ENCODE measurements at places on chromosomes 6 and 20.

GRCh38 chr6:56406276-56407269 lies 159.2 kb upstream of the COL21A1 start:
- DNase-seq, result no peak

- no peak for DNase-seq
These were observed 69.9 kb downstream of the TOX2 start for GRCh38 chr20:43984587-43984986.

GRCh38 chr20:38137441-38138037 lies 27.5 kb downstream of the TGM2 start:
- no peak for DNase-seq

DNA sequence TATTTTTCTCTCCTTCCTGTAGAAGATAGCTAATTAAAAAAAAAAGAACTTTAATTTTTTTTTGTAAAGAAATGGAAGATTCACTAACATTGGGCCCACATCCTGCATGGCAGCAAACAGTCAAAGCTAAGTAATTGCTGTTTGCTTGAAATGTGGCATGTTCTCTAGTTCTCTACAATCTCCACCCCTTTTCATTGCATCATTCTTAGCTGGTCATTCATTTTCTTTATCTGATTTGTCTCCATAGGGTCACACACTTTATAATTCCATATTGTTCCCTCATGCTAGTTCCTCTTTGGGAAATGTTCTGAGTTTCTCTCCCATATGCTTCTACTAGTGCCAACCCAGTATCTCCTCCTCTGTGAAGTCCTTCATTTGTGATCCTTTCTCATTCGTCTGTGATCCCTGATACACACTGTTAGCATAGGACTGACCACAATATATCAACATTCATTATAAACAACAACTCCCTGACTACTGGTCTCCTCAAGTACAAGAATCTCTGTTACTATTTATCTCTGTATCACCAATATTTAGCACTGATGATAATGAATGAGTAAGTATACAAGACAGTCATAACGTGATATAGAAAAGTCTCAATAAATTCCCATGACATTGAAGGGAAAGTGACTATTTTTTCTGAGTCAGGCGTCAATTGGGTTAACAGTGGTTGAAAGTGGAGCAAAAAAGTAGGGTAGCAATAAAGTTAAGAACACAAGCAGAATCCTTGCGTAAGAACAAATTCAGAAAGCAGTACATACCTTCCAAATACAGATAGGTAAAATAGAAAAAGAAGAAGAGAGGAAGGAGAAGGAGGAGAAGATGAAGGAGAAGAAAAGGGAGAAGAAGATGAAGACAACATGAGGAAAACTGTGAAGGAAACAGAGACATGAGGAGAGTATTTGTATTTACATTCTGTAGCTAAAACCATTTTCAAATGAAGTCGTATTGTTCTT lies 33.2 kb upstream of the MYB start:
- no peak for DNase-seq

DNA sequence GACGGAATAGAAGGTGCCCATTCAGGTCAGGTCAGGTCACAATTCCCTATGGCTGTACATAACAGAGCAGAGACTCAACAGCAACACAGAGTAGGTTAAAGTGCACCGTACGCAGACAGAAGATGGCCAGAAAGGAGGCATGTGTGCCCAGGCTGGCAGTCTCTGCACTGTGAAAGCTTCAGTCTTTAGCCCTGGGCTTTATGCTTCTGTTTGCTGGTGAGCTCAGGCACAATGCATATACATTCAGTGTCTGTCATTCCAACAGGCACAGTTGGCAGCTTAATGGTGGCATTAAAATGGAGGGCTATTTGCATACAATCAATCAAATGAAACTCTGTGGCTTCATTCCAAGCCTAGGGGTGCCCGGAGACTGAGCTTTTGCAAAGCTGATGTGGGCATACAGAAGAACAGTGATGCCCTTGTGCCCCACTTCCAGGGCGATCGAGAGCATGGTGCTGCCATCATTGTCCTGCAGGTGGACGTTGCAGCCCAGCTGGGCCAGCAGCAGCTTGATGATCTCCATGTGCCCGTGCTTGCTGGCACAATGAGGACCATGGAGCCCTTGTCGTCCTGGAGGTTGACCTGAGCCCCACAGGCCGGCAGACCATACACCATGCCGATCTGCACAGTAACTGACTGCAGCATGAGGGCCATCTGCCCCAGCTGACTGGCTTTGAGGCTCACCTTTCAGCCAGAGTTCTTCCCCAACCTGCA lies 22.4 kb downstream of the TRMT6 start:
- DNase-seq, result no peak

- DNase-seq, result no peak
These were observed 336.8 kb downstream of the RFPL4B start for GRCh38 chr6:112683926-112684325.

GRCh38 chr6:2708456-2708855 lies 42.3 kb downstream of the MYLK4 start:
- DNase-seq, result no peak

- peak; percentile 44 for DNase-seq
These were observed 7.2 kb upstream of the FAM50B start for GRCh38 chr6:3841711-3842565.

GRCh38 chr6:72704979-72705378 lies 83.1 kb downstream of the KCNQ5 start:
- no peak for DNase-seq

DNA sequence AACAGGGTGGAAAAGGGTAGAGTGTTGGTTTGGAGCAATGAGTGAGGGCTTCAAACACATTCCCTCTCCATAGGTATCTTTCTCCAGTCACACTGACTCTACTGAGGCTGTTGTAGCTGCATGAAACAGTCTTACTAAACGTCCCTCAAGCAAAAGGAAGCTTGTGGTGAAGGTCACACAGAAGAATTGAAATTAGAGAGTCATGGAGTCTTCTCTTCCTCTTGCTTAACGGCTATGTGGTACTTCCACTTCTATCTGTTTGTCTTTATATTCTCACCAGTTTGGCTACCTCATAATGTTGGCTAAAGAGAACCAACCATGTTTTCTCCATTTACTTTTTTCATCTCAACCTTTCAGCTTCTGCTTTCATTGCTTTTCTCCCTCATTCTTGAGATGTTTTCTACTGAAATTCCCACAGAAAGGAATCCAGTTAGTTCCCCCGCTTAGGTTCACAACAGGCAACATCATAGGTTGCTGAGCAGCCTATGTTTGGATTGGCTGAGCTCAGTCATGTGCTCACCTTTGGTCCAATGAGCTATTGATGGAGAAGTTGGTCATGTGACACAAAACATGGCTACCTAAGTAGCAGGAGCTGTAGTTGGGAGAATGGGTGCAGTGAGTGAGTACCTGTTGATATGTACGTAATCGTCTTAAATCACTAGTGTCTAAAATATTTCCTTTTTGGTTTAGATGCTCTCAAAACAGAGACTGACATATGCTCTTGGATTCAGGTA lies 99.8 kb downstream of the SNAP25 start:
- no peak for DNase-seq

- no peak for DNase-seq
These were observed 88.7 kb downstream of the ARHGAP18 start for GRCh38 chr6:129621252-129621651.

DNA sequence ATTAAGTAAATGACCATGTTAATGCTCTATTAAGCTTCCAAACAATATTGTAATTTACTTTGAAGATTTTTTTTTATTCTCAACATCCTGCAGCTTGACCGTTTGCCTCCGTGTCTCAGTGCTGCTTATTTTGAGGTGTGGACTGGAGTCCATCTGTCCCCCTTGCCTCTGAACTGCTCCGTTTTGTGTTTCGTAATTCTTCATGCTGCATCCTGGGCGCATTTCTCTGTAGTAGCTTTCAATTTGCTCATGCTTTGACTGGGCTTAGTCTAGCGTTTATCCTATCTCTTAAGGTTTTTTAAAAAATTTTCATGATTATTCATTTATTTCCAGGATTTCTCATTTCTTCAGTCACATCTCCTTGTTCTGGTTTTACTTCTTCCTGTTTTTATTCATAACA lies 37.8 kb downstream of the PTPN1 start:
- DNase-seq, result no peak

- DNase-seq, result peak; percentile 65
These were observed 51.7 kb downstream of the CHMP4B start for GRCh38 chr20:33862709-33863403.

- no peak for DNase-seq
These were observed 431.5 kb downstream of the HACE1 start for GRCh38 chr6:104428184-104428583.

- no peak for DNase-seq
These were observed 24.7 kb upstream of the BLCAP start for GRCh38 chr20:37552415-37552814.

DNA sequence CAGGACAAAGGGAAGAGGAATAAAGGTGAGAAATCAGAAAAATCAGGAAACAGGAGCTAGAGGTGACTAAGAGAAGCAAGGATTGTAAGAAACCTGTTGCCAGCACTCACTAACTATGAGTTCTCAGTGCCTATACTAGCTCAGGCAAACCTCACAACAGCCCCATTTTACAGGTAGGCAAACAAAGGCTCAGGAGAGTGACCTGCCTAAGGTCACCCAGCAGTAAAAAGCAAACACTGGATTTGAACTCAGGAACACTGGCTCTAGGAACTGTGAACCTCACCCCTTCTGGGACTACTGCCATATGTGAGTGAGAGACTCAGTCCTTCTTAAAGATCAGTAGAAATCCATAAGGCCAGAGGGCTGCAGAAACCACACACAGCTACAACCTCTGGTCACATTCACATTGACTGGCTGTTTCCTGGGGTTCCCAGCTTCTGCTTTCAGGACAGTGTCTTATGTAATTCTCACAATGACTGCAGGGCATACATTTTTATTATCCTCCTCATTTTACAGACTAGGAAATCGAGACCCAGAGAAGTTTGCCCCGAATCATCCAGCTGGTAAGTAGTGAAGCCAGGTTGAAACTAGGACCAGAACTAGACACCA lies 80.7 kb upstream of the MAFB start:
- DNase-seq, result no peak

DNA sequence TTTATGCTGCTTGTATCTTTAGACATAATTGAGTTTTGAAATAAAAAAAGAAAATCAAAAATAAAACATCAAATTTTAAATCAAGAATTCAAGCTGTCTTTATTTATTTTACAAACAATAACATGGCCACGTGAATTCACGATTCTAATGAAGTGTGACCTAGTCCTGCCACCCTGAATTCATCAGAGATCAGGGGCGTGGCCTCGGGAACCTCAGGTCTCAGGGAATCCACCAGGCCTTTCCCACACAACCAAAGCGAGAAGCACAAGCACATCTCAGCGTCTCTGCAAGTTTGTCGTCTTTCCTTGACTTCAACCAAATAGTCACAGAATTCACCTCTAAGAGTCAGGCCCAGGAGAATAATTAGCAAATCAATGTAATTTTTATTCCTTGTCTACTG lies 107.9 kb downstream of the DACT2 start:
- no peak for DNase-seq

- DNase-seq, result no peak
These were observed 195.7 kb downstream of the ALDH8A1 start for GRCh38 chr6:134754013-134754690.

DNA sequence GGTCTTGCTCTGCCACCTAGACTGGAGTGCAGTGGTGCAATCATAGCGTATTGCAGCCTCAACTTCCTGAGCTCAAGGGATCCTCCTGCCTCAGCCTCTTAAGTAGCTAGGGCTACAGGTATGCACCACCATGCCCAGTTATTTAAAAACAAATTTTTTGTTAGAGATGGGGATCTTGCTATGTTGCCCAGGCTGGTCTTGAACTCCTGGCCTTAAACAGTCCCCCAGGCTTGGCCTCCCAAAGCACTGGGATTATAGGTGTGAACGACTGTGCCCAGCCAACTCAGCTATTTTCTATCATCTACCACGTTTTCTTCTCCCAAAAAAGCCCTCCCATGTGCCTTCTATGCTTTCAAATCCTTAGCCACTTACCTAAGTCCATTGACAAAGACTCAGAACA lies 243.7 kb upstream of the SOX4 start:
- DNase-seq, result no peak

DNA sequence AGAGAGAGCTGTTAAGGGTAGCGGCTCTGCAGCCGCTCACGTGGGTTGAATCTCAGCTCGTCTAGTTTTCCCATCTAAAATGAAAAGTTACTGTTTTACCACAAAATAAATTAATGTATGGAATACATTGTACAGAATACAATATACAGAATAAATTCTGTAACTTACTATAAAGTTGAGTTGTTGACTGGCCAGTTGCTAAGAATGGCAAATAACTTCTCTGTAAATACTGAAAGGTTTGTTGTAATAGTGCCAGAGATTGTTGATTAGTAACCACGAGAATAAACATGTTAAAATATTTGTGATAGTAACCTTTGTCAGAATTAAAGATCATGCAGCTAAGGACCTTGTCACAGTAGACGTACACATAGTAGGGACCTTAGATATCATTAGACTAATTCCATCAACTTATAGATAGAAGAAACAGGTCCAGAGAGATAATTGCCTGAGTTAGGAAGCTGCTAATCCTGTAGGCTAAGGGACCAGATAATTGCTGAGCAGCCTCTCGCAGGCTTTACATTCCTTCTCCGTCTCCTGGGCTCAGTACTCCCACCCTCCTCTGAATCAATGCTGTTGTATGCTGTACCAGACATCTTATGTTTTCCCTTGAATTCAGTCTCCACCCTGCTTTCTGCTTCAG lies 544 bp upstream of the NRM start:
- no peak for DNase-seq

GRCh38 chr6:159469443-159469842 lies 223.6 kb downstream of the SOD2 start:
- DNase-seq, result no peak

DNA sequence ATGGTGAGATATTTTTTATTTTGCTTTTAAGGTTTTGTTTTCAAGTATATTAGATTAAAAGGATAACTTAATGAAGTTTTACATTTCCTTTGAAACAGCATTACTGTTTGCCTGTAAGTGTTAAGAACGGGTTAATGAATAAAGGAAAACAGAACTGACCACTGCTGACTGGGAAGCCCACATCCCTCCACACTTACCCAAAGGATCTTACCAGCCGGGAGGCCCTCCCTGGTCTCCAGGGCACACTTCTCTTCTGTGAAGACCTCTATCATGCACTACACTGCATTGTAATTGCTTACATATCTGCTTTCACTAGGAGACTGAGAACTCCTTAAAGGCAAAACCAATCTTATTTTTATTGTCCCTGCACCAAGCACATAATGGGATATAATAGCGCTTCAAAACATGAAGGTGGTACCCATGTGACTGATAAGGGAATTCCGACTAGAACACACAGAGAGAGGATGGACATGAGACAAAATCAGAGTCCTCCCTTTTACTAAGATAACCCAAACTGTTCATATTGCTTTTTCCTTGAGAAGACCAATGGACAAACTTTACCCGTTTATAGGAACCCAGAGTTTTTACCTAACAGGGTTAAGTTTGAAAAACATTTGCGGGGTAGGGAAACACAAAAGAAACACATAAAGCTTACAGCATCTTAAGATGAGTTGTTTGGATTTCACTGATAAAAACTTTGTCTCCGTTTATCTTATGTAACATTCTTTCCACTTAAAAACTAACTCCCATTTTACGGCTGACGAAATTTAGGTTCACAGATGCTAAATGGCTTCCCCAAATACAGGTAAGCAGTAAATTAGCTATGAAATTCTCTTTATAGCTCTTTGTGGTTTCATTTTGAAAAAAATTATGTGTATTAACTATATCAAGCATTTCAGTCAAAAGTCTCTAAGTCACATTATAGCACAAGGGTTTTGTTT lies 8.7 kb downstream of the EZR start:
- DNase-seq, result no peak

- DNase-seq, result no peak
These were observed 251.4 kb upstream of the MANEA start for GRCh38 chr6:95325916-95326315.

GRCh38 chr20:22214296-22214695 lies 370.1 kb downstream of the FOXA2 start:
- no peak for DNase-seq
